EH (cell line): ENCODE measurements at places on chromosomes 12 and 14.

GRCh38 chr12:30988086-30988485 lies 61.5 kb downstream of the TSPAN11 start:
- DNase-seq, result no peak

DNA sequence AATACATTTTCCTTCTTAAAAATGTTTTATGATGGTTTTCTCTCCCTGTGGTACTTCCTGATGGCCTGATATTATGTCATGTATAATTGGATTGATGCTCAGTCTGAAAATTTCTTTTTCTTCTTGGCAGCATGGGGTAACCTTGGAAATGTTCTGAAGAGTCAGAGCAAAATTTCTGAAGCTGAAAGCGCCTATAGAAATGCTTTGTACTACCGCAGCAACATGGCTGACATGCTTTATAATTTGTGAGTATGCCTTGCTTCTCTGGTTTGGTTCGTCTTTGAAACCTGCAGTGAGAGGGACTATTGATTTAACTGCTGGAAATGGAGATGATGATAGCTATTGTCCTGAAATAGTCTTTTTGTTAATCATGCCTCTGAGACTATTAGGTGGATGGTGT lies 243.6 kb downstream of the TMTC2 start:
- DNase-seq, result no peak

DNA sequence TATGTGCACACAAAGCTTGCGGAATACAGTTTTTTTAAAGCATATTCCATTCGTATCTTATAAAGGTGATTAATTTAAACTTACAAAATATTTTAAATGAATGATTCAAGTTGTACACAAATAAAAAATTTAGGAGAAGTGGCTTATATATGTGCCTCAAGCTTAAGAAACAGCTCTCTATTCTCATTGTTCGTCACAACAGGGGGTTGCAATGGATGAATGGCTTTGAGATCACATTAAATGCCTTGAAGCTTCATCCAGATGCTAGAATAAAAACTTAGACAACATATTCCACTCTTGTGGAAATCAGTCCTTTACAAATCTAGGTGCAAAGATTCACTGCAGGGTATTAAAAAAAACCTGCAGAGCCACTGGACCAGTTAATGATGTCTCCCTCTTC lies 303.9 kb upstream of the LRFN5 start:
- no peak for DNase-seq

DNA sequence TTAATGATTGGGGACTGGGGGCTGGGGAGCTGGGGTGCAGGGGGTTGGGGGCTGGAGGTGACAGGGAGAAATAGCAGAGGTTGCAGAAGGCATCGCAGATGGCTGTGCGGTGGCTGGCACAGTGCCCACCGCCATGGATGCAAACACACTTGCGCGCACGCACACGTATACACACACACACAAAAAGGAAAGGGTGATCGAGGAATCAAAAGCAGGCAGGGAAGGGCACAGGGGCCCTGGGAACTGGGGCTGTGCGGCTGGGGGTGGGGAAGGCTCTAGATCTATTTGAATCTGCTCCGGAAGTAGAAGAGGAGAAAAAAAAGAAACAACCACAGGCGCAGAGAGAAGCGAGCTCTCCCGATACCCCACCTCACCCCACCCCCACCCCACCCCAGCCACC lies 39.4 kb downstream of the ZFHX2 start:
- no peak for DNase-seq

DNA sequence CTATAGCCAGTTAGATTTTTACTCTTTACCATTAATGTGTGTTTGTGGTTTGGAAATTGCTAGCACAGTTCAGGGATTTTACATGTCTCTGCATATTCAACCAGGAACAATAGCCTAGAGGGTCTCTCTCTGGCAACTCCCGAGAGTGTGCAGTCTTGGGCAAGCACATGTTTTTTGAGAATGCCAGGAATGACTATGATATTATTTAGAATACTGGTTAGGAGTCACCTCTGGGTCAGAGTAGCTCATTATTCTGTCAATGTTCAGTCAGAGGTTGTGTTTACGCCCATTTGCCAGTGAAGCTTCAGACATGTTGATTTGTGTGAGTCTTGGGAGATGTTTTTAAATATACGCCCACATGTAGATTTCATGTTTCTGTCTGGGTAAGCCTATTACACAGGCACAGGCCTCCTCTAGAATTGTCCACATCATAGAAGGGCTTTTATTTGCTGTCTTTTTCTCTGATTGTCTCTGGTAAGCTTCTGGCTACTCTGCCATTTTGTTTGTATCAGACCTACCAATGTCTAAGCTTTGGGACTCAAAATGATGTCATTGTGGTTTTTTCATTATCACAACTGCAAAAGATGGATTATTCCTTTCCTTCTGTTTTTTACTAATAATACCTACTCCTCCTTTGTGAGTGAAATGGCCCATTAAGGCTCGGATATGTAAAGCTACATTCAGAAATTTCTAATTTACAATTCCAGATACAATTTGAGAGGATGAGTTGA lies 203.1 kb upstream of the PPFIA2 start:
- DNase-seq, result no peak

DNA sequence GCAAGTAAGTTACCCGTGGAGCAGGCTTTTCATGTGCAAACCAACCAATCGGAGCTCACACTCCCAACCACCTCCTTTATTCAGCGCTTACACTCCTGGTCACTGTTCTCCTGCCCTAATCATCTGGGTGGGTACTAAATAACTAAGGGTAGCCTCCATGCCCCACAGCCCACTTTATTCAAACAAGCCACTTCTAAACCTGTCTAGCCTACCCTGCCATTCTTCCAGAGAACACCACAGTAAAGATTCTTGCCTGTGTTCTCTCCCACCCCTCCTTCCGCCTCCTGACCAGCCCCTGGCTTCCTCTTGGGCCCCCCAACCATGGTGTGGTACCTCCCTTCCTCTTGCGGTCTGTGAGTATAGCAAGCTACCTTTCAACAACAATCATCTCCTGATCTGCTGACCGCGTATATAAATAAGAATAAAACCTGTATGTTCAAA lies 581.9 kb downstream of the VRK1 start:
- no peak for DNase-seq

DNA sequence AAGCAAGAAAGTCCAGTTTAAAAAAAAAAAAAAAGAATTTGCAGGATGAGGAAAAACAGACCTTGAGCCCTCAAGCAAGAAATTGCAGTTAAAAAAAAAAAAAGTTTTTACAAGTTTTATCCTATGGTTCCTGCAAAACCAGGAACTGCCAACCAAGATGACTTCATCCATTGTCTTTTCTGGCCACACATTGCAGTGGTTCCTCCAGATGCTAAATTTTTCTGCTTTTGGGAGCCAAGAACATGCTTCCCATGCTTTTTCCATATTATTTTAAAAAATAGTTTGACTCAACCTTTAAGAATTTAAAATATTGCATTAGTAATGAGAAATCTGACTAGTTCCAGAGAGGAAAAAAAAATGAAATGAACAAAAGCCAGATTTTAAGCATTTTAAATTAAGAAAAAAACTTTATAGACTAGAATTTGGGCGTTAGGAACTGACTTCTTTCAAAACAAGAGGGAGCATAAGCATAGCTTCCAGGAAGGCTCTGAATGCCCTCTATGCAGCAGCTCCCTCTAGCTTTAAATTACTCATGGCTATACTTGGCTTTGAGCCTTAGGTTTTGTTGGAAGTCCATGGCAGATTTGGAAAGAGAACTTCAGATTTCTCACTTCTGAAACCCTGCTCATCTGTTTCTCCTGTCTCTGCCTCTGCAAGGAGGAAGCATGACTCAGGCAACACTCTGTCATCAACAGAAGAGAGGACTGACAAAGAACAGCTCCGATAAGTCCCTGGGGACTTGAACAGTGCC lies 124.5 kb downstream of the GPR65 start:
- DNase-seq, result peak; percentile 91
